Activated CD4-positive, alpha-beta T cell treated with anti-CD3 and anti-CD28 coated beads, Interleukin-2, amount 10 ng/mL, durations not matched to agents 24 days and 14 days (primary cell): ENCODE measurements at places on chromosomes 2 and 18. TPM values are rescaled to one million over a fixed set of nuclear protein-coding genes. Genes with fewer than 3 reads are reported as not detected.

GRCh38 chr2:3587432-3587831 lies 7.5 kb upstream of the COLEC11 start:
- DNase-seq = no peak

GRCh38 chr2:12507295-12507694 lies 209.4 kb upstream of the TRIB2 start:
- peak; percentile 76 for DNase-seq

REG1B gene
- total RNA-seq = not detected in 2 replicates

- DNase-seq = no peak
Measured at GRCh38 chr2:42464631-42465030, 29.2 kb downstream of the KCNG3 start.

DNA sequence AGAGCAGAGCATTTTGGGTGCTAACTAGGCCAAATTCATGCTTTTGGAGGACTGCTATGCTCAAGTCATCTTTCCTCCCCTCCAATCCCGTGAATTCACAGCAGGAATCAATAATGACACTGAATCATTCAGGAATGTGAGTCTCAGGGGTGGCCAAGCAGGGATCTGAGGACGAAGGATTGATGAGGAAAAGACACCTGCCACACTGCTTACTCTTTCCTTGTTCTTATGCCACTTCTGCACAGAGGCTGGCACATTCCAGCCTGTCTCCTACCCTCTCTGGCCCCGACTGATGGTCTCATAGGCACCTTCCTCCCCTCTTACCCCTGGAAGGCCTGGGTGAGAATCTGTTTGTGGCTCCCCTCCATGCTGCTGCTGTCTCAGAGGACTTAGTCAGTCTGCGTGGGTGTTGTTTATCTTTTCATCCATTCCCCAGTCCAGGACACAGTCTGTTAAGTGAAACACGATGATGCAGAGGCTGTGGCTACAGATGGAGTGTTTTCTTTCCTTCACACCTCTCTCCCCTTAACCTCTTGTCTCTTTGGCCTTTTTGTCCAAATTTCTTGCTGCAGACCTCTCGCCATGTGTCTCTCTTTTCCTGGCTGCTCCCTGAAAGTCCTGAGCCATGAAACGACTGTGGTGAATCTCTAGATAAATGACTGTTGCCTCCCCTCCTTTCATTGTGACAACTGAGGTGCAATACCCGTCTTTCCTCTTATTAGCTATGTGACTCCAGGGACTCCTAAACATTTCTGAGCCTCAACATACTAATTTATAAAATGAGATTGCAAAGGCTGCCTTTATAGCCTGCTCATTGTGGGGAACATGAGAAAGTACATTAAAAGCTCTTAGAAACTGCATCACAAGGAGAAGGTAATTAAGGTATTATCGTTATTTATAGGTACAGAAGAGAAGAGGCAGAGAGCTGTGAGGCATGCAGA lies 86.9 kb downstream of the RDH14 start:
- DNase-seq = no peak

DNA sequence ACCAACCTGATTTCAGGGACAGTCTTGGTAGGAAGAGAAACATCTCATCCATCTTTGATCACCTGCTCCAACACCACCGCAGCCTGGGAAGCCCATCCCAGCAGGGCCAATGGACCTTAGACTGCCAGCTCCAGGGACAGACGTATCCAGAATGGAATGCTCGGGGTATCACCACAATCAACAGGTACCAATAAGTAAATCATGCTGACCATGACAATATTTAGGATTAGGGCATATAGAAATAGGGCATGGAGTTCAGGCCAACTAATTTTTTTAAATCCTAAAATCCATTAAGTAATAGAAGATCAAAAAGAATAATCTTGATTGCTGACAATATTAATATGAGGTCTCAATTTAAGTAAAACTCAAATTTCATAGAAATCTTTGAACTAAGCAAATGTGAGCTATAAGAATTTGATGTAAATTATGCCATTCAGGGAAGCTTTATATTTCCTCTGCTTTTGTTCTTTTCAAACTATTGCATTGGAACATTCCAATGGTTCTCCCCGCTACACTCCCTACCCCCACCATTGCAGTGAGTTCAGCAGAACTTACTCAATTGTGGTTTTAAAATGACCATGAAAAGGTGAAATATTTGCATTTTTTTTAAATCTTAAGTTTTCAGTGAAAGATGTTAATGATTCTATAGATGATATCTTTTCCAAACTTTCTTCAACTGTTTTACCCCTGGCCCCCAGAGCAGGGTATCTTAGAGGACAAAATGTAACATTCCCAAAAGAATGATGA lies 138.6 kb downstream of the DNER start:
- no peak for DNase-seq

DNA sequence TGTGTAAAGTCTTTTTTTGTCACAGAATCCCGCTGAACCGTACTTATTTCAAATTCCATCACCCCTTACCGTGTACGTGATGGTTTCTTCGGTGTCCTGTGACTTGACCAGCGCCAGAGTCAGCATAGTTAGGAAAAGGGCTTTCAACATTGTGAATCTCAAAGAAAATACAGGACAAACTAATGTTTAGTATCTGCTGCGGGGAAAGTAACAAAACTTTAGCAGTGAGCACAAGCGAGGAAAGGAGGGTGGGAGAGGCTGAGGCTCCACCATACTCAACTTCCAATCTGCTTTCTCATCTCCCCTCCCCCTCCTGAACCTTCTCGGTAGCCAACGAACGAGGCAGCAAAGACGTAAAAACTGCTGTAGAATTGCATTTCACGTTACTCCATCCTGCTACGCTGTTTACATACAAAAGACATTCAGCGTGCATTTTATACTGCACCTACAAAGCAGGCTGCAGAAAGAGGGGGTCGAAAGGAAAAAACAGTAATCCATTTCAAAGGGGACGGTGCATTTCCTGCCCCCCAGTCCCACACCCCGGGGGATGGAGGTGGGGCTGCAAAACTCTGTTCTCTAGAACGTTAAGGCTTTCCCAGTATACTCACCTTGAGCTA lies 1.2 kb downstream of the EFEMP1 start:
- DNase-seq = no peak

GRCh38 chr2:195508139-195508455 lies 148.9 kb upstream of the SLC39A10 start:
- no peak for DNase-seq

GRCh38 chr2:3236300-3237045 lies 141.1 kb downstream of the EIPR1 start:
- DNase-seq = no peak
